Astrocyte of the hippocampus (primary cell): ENCODE measurements at places on chromosomes 4 and X.

- no peak for DNase-seq
These were observed 132.8 kb downstream of the MAB21L2 start for GRCh38 chr4:150714462-150715438.

DNA sequence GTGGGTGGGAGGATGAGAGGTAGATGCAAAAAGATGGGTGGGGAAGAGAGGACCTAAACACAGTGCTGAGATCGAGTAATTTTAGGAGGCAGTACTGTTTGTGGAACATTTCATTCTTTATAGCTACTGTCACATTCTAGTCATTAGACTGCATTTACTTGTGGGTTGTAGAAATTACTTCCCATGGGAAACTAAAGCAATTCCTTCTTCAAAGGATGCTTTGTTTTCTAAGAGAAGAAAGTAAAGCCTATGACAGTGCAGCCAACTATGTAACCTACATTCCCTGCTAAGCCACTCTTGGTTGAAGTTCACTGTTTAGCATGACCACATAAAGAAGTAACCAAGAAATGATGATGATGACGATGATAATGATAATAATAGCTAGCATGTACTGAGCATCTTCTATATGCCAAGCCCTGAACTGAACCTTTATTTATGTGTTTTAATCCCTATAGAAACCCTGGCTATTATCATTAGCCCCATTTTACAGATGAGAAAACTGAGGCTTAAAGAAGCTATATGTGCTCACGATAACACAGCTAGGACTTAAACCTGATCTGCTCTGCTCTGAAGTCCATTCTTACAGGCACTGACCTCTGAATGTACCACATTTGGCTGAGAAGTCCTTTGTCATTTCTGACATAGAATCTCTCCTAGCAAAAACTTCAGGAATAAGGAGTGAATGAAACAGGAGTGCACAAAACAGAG is 114.5 kb upstream of the KIT start:
- peak; percentile 83 for DNase-seq

GRCh38 chr4:105896984-105897775 is 1.9 kb downstream of the NPNT start:
- DNase-seq: no peak

DNA sequence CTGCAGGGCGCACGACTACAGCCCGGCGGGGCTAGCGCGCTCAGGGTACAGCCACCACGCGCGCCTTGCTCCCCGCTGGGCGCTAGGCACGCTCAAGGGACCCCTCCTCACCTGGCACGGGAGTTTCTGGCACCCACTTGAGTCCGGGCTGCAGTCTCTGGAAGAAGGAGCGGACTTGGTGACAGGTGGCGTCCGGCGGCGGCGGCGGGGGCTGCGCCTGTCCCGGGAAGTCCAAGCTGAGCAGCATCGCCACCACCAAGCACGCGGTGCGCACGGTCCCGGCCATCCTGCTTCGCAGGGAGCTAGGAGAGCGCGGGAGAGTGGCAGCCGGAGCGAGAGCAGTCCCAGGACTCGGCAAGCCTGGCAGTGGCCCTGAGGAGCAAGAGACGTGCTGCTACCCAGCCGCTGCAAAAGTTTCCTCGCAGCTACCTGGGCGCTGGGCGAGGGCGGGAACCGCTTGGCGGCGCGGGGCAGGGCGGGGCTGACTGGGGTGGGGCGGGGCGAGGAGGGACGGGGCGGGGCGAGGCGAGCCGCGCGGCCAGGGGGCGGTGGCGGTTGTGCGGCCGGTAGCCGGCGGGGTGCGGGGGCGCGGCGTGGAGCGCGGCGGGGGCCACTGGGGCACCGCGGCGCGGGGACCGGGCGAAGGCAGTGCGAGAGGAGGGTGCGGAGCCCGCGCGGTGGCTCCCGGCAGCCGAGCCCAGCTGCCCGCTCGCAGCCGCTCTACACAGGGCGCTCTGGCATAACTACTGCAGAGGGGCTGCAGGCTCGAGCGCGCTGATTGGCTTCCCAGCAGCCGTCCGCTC is at the start of gene GPC3:
Gene GPC3 (minus strand): TSS at position 431 of the 803 bp plus-strand sequence.
- peak; percentile 73 for DNase-seq

- no peak for DNase-seq
These were observed 210.1 kb downstream of the KDR start for GRCh38 chr4:54915276-54915675.

DNA sequence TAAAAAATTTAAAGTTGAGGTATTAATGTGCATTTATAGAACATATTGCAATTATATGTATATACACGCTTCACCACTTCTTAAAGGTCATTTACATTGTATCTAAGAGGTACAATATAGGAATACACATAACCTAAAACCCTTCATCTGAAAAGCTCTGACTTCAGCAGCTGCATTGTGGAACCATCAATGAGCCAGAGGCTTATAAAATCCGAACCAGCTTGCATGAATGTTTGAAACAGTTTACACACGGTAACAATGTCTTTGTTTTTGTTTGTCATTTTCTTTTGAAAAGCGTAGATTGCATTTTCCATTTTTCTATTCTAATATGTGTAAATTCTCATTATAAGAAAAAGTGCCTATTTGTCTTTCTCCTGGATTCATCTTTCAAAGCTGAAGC is 221.6 kb downstream of the DCLK2 start:
- no peak for DNase-seq

DNA sequence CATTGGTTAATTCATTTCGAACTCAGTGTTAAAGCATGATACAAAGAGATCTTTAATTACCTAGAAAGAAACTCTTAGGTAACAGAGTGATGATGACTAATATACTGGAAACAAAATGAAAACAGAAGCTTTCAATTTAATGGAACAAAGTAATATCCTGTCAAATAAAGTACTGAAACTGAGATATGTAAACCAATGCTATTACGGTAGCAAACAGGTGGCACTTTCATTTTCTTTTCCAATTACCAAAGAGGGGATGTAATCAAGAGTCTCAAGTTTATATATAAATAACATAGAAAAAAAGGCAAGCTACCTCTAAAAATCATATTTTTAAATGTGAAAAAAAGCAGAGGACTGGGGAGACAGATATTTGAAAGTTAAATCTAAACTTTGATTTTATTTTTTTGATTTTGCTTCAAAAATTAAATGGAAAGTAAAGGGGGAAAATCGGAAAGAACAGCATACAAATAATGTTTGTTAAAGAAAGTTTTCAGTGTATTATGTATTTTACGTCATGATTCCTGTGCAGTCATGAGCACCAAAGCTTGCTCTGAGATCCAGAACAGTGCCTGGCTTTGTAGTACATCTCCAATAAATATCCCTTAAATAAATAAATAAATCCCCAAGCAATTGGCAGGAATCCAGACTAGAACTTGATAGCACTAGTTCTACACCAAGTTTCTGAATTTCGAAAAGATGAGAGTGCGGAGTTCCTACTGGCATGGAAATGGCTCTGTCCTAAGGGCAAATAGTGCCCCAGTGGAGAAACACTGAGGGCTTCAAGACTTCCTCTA is 25.0 kb upstream of the RAPGEF2 start:
- DNase-seq: peak; percentile 14

- DNase-seq: peak; percentile 55
These were observed 648 bp upstream of the MSMO1 start for GRCh38 chr4:165326831-165327210.

GRCh38 chr4:145178740-145179280 is 1.6 kb downstream of the OTUD4 start:
- DNase-seq: no peak

DNA sequence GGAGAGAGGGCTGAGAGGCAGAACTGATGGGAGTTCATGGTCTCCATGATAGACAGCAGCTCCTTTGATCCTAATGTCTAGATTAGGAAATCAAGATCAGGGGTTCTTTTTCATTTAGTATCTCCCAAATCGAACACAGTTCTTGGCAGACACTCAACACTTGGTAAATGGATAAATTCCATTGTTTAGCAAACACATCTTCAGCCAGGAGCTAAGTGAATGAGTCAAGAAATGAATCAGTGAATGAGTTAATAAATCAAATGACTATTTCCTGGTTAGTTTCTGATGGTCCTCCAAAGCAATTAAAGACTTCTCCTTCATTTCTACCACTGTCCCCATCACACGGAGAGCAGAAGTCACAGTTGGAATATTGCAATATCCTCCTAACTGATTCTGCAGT is 120.0 kb upstream of the SHISA3 start:
- no peak for DNase-seq

- DNase-seq: no peak
These were observed 38.1 kb upstream of the NYX start for GRCh38 chrX:41409006-41409405.

DNA sequence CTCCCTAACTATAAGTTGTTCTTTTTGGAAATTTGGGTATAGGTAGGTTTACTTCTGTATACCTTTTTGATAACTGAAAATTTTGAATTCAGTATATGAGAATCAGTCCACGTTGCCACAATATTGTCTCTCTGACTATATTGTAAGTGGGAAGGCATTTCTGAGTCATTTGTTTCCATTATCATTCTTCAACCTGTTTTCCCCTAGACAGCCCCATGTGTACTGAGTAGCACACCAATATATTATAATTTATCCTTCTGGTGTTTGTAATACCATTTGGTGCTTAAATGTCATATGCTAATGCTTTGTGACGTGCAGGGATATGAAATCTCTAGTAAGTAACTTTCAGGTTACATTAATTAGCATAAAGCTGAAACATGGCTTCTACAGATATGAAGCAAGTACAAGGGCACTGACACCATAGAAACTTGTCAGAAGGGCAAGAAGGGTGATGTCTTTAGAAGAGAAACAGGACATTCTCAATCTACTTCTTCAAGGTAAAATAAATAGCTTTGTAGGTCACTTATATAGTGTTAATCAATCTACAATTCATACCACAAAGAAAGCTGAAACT is 27.7 kb downstream of the PAK3 start:
- DNase-seq: no peak

GRCh38 chr4:9898596-9899305 is 117.3 kb downstream of the DRD5 start:
- peak; percentile 20 for DNase-seq

GRCh38 chrX:84993150-84993549 is 10.5 kb upstream of the APOOL start:
- DNase-seq: no peak

DNA sequence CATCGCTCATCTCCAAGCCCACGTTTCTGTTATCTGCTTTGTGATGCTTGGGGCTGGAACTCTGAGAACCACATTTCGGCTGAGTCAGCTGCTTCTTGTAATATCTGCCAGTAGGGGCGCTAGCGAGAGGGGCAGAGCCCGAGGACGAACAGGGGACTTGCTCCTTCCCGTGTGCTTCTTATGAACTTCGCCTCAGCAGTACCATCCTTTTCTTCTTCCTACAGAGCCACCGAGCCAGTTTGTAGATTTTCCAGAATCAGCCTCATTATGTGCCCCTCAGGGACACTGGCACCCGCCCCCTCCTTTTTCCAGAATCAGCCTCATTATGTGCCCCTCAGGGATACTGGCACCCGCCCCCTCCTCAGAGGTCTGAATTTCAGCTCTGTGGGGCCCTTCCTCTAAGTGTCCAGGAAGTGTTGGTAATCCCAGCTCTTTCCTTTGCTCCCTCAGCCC is 441.7 kb upstream of the RASGEF1B start:
- DNase-seq: peak; percentile 50

GRCh38 chr4:4627111-4627510 is 85.3 kb upstream of the STX18 start:
- DNase-seq: no peak

DNA sequence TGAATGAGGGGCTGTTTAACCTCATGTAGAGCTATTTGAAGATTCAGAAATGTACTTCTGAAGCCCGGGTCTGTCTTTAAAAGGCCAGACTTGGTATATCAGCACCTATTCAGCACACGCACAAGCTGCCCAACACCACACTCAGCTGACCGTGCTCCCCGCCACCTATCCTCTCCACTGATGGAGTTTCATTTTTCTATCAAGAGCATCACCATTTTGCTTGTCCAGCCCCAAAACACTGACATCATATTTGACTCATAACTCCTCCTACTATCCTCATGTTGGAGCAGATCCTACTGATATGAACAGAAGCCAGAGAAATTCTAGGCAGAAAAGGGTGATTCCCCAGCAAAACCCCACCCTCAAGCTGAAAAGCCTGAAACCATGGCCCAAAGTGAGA is 100.3 kb downstream of the SORBS2 start:
- no peak for DNase-seq

- DNase-seq: no peak
These were observed 59.3 kb downstream of the RWDD4 start for GRCh38 chr4:183599690-183600089.

DNA sequence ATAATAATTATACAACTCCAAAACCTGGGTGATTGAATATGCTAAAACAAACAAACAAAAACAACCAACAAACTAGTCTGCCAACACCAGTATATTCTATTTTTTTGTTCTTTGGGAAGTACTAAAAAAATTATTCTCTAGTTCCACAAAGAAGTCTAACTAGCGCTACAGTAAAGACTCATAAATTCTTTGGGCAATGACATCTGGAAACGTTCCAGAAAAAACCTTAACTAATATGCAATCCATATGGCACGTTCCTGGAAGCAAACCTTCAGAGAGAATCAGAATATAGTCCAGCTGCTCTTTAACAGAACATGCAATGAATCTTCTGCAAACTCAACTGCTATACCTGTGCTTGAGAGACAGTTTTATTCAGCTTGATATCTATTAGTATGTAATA is 500.1 kb downstream of the TRAM1L1 start:
- DNase-seq: no peak

DNA sequence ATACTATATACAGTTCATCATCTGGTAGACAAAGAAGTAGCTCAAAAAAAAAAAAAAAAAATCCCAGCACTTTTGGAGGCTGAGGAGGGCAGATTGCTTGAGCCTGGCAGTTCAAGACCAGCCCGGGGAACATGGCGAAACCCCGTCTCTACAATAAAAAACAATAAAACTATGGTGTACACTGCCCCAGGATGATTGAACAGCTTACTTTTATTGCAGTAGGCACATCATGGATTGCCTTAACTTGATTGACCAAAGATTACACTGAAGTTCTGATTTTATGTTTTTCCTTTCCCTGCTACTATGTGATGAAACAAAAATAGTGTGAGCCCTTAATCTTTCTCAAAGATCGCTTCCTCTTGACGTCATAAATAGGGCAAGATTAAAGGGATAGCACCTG is 60.6 kb downstream of the SNX25 start:
- no peak for DNase-seq

- DNase-seq: peak; percentile 60
These were observed 171.3 kb downstream of the PTTG2 start for GRCh38 chr4:38131371-38132091.

DNA sequence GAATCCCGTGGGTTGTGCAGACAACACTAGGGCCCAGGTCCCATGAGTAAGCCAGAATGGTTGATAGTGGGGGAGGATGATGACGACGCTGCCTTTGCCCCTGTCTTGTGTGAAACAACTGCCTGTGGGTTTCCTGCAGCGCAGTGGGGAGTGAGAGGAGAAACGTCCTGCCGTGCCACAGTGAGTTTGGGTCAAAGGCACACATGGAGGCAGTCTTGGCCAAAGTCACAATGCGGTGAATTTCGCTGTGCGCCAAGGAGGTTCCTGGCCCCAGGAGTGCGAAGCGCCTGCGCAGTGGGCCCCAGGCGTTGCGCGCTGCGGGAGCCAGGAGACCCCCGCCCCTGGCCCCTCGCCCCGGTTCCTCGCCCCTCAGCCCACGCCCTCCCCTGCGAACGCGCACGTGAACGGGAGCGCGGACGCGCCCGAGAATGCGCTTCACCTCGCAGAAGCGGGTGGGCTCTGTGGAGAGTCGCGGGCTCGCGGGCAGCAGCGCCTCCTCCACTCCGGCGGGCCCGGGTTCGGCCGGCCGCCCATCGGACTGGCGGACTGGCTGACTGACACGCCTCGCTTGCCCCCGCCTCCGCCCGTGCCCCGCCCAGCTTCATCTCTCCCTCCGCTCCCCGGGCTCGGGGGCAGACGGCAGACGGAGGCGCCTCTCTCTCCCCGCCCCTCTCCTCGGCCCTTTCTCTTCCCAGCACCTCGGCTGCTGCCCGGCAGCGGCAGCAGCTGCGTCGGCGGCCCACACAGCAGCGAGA is at the start of gene NUDT10:
Gene NUDT10 (plus strand): TSS at position 635 of the 755 bp plus-strand sequence. CDS start 144 bp downstream, outside the sequence.
- DNase-seq: peak; percentile 70
